ENCODE measurements at places on chromosomes 12 and 14.

- DNase-seq, result no peak
Observed at GRCh38 chr12:8905546-8905945, 8.8 kb upstream of the PHC1 start.

DNA sequence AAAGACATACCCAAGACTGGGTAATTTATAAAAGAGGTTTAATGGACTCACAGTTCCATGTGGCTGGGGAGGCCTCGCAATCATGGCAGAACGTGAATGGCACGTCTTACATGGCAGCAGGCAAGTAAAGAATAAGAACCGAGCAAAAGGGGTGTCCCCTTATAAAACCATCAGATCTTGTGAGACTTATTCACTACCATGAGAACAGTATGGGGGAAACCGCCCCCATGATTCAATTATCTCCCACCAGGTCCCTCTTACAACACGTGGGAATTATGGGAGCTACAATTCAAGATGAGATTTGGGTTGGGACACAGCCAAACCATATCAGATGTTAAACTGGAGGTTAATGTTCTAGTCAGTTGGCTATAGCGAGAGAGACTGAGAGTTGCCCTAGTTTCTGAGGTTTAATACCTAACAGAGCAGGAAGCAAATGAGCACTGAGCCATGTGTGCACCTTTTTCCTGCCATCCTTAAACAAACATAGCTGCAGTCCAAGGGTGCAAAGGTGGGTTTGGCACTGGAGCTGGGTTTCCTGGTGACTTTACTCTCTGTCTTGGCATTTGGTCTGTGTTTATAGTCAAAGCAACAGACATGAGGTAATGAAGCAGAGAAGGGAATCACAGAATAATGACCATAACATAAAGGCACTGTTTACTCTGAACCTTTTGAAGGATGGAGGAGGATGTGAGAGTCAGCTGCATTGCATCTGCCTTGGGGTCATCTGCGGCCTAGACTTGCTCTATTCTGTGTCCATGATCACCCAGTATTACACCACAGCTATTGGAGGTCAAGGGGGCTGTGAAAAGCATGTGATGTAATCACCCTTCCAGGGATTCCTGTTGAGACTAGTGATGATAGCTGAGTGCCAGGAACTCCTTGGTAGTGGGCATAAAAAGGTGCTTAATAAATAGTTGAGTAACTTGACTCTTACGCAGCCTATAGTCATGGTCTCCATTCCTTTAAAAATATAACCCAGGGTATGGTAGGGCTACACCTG, 83.6 kb upstream of the USP44 start:
- no peak for DNase-seq

DNA sequence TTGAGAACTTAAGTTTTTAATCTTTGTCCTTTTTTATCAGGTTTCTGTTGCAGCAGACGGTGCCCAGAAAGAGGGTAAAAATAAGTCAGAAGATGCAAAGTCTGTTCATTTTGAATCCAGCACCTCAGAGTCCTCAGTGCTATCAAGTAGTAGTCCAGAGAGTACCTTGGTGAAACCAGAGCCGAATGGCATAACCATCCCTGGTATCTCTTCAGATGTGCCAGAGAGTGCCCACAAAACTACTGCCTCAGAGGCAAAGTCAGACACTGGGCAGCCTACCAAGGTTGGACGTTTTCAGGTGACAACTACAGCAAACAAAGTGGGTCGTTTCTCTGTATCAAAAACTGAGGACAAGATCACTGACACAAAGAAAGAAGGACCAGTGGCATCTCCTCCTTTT, 53.5 kb downstream of the RAD52 start:
- no peak for DNase-seq

DNA sequence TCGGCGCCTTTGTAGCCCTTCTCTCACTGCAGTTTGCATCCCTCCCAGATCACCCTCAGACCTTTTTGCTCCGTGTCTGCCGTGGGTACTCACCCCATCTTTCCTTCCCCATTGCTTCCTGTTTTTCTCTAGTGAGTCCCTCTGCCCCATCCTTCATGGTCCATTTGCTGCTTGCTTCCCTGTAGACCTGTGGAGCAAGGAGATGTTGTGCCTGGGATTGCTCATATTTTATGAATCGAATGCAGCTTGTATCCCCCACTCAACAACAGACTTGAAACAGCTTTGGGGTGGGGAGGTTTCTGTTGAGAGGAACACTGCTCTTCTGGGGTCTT, 661 bp downstream of the DENR start:
- no peak for DNase-seq

- no peak for DNase-seq
Observed at GRCh38 chr12:15131431-15131830, 89.8 kb downstream of the RERG start.

DNA sequence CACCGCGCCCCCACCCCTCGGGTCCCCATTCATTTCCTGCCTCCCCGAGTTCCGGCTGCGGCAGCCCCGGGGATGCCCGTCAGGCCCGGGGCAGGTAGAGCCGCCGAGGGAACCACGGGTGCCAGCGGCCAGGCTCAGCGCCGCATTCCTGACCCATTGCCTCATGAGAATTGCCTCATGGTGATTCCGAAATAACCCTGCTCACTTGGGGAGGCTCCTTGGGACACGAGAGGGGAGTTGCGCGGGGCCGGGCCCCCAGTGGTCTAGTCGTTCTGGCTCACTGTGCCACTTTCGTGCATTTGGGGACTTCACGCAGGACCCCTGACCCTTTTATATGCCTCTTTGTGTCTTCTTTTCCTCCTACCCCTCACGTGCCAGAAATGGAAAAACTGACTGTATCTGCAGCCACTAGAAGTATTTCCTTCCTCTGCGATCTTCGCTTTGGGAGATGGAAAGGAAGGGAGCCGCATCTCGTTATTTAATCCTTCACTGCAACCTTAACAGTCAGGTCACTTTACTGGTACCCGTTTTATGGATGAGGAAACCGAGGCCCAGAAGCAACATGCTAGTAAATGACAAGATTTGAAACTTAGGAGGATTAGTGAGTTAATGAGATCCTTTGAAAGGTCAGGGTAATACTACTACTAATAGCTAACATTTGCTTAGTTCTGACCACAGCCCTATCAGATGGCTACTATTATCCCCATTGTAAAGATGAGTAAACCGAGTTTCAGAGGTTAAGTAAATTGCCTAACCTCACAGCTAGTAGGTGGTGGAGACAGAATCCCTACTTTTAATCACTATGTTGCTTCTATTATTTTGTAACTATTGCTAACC, 768 bp downstream of the PTPN11 start:
- no peak for DNase-seq

GRCh38 chr12:65287426-65287825, 8.9 kb downstream of the MSRB3 start:
- no peak for DNase-seq

DNA sequence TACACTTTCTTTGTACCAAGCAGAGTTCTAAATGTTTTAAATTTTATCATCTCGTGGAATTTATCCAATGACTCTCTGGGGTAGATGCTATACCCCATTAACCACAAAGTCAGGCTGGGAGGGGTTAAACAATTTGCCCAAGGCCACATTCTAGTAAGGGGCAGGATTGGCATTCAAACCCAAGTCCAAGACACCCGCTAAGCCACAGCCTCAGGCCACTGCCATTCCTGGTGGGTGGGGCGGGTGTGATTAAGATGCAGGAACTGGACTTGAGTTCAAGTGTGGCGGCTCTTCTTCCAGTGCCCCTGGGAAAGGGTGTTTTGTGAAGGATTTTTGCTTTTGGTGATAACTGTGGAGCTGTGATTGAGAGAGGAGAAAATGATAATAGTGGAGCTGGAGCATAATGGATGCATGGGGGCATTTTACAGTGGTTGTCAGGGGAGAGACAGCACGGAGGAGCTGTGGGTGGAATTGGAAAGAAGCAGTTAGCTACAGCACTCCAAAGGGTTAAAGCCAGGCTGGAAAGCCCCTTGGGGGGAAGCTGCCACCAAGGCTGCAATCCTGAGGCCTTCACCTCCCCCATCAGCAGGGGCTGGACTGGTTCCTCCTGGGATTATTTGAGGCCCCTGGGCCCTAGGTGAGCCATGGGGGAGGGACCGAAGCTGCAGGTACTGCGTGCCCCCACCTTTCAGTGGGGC, 1.0 kb upstream of the VRTN start:
- DNase-seq, result no peak

DNA sequence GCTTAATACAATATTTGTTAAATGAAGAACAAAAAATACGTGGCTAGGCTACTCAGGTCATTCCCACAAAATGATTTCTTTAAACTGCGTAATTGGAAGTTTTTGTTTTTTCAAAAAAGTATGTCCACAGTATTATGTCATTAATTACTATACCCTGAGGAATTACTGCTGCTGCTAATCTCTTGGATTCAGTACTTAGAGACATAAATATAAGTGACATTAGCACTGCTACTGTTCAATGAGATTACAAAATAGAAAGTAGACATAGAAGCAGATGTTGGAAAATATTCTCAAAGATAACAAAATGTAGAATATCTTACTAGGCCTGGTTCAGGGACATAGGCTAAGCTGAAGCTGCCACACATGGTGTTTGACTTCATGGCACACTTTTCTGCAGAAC, 36.3 kb downstream of the HMGA2 start:
- peak; percentile 81 for DNase-seq

DNA sequence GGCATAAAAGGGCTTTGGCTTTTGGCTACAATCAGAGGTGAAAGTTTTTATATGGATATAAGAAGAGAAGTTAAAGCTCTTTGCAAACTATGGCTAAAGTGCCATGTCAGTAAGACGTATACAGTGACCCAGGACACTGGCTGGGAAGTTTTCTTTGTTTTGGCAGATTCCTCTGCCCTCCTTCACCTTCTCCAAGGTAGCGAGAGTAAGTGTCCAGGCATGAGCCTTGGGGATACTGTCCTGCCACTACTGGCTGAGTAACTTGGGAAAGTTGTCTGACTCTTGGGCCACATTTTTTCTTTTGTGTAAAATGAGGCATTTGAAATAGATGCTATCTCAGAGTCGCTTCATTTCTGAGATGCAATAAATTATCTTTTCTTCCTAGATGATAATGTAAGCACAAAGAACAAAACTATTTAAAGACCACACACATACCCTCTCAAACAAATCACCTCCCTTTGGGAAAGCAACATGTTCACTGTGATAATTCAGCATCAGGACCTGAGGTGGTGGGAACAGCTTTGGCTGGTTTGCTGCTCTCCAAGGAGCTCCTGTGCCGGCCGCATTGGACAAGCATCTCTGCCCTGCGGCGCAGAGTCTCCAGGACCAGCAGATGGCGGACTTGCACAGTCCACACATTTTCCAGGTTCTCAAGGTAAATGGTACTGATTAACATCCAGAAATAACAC, 106.3 kb downstream of the PTCSC3 start:
- DNase-seq, result no peak

GRCh38 chr12:124916374-124917134, 2.1 kb upstream of the UBC start:
- DNase-seq, result peak; percentile 90

DNA sequence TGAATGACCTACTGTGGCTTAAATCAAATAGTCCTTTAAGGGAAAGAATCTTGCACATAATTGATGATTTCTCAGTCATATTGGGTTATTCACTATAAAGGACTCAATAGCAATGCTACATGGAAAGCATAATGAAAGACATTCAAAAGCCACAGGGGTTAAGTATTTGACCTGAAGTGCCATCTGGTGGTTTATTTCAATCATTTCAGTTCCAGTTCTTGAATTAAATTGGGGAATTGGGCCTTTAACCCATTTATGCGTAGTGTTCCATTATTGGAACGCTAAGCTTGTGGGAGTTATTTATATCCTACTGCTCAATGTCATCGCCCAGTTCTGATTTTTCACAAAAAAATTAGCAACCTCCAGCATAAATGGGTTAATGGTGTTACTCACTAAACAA, 41.3 kb upstream of the C12orf71 start:
- DNase-seq, result peak; percentile 33

GRCh38 chr12:65956056-65956738, 131.9 kb downstream of the HMGA2 start:
- no peak for DNase-seq

DNA sequence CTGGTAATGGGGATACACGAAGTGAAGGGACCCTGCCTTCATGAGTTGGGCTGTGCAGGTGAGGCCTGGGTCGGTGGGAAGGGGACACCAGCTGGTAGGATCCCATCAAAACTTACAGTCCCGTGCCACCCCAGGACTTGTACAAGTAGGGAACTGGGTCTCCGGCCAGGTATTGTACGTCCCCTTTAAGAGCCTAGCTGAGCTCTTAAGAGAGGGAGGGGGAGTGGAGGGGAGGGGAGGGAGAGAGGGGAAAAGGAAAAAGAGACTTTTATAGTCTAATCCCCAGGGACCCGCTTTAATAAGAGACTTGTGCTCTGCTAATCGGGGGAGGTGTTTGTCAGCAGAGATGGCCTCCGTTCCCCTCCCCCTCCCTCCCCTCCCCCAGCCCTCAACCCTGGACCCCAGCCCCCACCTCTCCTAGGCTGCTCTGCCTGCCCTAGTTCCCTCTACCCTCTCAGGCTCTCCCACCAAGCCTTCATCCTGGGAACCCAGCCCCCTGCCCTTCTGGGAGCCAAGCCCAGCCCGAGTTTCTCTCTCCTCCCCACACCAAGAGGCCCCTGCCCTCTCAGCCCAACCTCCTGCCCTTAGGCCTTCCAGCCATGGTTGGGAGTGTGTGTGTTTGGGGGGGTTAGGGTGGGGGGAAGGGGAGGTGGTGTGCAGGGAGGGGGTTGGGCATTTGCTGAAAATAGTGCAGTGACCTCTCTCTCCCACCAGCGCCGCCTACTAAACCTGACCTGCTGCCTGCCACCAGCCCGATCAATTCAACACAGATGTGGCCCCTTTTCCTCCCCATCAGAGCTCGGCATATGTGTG, 2.6 kb downstream of the GDF11 start:
- DNase-seq, result no peak

DNA sequence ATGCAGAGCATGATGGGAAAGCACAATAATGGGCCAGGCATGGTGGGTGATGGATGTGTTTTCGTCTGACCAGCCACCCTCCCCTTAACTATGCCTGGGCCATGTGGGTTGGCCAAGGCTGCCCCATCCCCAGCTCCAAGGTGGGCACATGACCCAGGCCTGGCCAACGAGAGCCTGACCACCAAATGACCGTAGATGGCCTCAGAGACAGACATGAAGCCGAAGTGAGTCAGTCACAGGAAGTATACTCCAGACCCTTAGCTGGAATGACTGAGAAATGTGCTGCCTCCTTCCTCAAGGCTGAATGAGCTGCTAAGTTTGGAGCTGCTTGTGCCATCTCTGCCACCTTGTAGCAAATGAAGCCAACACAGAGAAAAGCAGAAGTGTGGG, 233.6 kb downstream of the BCL11B start:
- no peak for DNase-seq

DNA sequence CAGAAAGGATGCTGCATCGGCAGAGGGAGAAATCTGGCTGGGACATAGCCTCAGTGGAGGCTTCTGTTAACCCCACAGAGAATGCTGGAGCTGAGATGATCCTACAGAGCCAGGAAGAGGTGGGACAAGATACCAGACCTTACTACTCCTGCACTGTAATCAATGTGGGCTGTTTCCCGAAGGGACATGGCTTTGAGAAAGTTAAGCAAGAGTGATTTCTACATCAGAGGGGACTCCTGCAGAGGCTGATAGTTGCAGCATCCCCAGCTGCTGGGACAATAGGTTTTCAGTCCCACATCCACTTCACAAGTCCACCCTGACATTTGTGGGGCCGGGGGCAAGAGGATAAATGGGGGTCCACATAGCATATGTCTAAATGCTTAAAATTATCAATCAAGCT, 22.5 kb upstream of the CMKLR1 start:
- DNase-seq, result no peak
